ENCODE measurements at places on chromosomes 12 and 14.
A peak's percentile ranks its signal among the peaks of the same experiment; 100 is the strongest.

DNA sequence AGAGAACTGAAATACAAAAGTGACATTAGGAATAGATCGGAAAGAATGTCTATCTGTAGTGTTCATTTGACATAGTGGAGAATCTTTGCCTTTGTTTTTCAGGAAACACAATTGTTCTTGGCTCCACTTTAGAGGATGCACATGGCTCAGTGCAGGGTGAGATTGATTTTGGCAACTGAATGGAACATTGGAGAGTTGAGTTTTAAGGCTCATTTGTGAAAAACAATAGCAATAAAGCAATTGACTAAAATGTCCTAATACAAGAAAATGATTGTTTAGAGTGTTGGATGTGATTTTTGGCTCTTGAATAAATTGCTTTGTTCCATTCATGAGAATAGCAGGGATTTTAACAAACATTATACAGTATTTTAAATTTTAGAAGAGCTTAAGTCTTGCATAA lies 116.4 kb downstream of the SLC38A1 start:
- peak; percentile 52 for DNase-seq

DNA sequence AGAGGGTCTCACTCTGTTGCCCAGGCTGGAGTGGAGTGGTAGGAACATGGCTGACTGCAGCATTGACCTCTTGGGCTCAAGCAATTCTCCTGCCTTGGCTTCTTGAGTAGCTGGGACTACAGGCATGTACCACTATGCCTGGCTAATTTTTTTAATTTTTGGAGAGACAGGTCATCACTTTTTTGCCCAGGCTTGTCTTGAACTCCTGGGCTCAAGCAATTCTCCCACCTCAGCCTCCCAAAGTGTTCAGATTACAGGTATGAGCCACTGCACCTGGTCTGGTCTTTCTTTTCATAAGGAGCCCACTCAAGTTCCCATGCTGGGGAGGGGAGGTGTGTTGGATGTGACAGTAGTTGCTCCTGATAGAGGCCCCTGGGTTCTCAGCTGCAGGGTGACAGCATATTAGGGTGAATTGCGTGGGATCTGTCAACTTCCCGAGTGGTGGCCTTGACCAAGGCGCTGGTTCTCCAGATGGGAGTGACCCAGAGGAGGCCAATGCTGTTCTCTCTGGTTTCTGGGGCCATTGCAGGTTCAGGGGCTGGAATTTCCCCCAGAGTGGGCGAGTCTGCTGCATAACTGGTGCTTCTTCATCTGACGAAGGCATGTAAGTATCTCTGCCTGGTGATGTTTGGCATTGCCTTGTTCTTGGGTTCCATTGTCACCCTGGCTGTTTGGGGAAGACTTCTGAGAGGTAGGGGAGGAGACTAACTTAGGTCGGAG lies 52.4 kb upstream of the ESRRB start:
- DNase-seq, result no peak

GRCh38 chr12:121626853-121627640 lies 717 bp downstream of the ORAI1 start:
- no peak for DNase-seq

DNA sequence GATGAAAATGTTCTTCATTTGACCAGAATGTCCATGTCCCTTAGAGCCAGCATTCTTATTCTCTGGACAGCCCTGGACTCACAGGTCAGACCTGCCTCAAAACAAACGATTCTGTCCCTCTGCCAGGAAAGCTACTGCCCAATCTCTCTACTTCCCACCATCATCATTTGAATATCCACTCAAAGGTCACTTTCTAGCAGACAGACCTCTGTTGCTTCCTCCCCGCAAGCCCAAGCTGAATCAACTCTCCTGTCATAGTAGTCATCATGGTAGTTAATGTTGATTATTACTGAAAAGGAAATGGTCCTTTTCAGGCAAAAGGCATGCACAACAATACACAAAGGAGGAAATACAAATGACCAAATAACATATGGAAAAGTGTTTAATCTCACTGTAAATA lies 39.6 kb upstream of the CPM start:
- no peak for DNase-seq

DNA sequence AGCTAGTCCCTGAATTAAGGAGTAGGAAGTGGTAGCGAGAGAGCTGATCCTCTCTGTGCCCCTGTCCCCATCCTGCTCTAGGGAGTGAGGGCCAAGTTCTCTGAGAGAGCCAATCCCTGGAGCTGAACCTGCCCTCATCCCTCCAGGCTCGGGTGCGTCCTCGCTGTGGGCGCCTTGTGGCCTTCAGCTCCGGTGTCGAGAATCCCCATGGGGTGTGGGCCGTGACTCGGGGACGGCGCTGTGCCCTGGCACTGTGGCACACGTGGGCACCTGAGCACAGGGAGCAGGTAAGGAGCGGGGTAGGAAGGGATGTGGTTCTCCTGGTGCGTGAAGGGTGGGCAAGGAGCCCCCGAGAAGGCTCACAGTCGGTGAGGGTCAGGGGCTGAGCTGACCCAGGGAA lies 1.9 kb upstream of the GNB3 start:
- DNase-seq, result no peak

DNA sequence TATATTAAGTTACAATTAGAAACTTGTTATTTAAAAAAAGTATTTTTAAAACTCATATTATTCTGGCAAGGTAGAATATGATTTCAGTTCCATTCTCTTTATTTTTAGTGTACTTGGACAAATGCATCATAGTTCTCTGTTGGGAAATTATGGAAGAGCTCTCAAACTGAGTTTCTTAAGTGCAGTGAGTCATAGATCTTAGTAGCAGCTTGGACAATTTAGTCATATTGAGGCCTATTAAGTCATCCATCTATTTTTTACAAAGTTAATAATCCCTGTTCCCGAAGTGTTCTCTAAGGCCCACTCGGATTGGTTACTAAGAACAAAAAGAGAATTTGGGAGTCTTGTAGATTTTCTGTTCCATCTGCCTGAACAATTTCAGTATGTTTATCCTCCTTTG lies 113.9 kb downstream of the ANO4 start:
- DNase-seq, result no peak

DNA sequence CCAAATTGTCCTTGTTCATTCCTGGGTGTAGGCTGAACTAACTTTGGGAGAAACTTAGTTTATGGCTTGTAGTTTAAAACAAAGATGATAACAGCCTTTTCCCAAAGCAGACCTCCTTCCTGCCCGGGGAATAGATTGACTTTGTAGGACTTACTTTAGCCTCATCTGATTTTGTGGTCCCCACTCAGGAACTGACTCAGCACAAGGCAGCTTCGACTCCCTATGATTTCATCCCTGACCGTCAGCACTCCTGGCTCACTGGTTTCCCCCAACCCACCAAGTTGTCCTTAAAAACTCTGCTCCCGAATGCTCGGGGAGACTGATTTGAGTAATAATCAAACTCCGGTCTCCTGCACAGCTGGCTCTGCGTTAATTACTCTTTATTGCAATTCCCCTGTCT lies 40.1 kb upstream of the DDHD1 start:
- no peak for DNase-seq

DNA sequence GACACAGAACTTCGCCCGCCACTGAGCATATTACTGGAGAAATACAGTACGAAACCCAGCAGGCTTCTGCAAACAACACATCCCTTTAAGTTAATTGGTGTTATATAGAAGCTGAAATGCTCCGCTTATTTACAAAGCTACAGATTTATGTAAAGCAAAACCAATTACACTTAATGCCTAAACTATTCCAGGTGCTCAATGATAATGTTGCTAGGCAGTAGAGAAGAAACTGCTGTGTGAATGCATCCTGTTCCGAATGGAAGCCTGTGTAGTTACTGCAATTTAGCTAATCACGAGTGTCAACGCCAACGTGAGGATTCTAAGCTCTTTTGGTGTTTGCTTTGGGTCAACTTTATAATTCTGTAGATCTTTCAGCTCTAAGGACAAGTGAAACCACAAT lies 89.8 kb downstream of the SLC15A5 start:
- DNase-seq, result no peak

DNA sequence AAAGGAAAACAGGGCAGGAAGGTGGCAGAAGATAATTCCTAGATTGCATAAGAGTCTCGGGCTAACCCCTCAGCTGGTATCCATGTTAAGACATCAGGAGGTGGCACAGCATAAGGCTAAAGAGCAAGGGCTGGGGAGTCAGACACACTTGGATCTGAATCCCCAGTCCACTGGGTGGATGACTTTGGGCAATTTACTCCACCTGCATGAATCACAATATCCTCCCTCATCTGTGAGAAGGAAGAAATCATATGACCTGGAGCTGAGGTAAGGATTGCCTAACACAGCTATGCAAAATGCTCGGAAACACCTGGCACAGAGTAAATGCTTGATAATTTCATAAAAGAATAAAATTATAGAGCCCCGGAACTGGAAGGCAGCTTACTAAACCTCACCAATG lies 217.9 kb downstream of the PIK3C2G start:
- no peak for DNase-seq

- no peak for DNase-seq
Measured at GRCh38 chr12:112677050-112677765, 114.3 kb upstream of the RPH3A start.

GRCh38 chr12:25365340-25365730 lies 114.6 kb upstream of the KRAS start:
- no peak for DNase-seq

- DNase-seq, result no peak
Measured at GRCh38 chr14:65943916-65944410, 531.4 kb downstream of the FUT8 start.

DNA sequence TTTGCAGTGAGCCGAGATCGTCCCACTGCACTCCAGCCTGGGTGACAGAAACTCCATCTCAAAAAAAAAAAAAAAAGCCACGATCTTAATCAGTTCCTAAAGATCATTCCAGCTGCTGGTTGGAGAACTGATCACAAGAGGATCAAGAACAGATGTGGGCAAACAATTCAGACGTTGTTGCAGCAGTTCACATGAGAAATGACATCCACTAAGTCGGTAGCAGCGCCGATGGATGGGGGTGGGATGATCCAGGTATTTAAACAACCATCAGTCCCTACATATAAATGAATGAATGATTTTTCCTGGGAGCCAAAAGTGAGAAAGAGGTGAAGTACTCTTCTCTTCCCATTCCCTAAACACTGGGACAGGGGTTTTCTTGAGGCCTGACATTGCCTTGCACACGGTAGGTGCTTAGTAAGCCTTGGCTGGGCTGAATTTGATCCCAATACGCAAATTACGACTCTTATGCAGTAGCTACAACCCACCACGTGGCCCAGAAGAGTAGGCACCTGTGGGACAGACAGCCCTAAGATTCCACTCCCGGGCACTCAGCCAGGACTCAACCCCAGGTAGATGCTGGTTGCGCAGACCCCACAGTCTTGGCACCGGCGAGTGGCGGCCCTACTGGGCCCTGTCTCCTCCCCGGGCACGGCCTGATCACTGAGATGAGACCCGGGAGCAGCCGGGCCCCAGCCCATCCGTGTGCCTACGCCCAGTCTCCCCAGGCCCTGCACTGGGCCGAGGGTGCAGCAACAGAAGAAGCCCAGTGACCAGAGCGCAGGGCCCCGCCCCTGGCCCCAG lies 565 bp downstream of the SPRYD3 start:
- DNase-seq, result no peak

GRCh38 chr14:53881161-53881871 lies 75.3 kb downstream of the BMP4 start:
- peak; percentile 59 for DNase-seq

DNA sequence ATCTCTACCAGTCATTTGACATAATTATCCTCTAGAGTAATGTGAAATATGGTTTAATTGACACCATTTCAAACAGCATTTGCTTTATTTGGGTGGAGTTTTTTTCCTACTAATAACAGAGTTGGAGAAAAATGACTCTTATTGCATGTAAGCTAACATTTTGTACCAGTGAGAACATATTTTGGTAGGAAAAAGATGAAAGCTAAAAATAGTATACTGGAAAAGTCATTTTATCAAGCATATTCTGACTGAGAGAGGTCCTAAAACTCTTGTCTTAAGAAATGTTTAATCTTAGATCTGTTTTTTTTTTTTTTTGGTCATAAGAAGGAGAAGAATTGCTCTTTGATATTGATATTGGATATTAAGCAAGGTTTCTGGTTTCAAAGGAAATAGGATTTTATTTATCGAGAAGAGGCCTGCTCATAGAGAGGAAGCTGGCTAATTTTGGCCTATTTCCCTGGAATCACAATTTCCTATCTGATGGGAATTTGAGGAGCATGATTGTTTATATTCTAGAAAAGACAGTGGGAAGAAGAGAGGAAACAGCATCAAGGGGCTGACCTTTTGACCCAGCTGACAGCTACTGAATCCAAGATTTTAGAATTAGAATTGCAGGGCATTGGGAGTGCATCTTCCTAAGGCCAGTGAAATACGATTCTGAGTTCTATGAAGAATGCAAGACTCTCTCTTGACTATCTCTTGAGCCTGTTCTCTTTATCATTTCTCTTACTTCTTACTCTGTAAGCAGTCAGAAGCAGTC lies 19.4 kb downstream of the OTOGL start:
- no peak for DNase-seq

DNA sequence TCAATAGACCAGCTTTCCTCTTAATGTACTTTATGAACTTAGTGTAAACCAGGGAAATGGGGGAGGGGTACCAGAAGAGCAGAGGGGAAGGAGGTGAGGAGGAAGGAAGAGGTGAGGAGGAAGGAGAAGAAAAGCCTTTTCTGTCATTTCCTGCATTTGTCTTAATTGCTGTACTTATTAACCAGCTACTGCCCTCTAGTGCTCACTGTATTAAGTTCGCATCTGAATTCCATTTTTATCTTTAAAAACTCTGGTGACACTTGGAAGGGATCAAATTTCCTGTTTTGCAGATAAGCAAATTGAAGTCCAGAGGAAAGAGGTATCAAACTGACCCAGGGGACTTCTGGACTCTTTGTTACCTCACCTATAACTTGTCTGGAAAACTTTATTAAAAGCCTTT lies 22.2 kb downstream of the MANSC1 start:
- DNase-seq, result peak; percentile 37

GRCh38 chr12:108403952-108404351 lies 64.8 kb upstream of the CMKLR1 start:
- DNase-seq, result no peak

GRCh38 chr14:98234208-98234607 lies 1037.8 kb downstream of the BCL11B start:
- DNase-seq, result no peak

GRCh38 chr12:77953528-77954205 lies 123.0 kb downstream of the NAV3 start:
- no peak for DNase-seq

DNA sequence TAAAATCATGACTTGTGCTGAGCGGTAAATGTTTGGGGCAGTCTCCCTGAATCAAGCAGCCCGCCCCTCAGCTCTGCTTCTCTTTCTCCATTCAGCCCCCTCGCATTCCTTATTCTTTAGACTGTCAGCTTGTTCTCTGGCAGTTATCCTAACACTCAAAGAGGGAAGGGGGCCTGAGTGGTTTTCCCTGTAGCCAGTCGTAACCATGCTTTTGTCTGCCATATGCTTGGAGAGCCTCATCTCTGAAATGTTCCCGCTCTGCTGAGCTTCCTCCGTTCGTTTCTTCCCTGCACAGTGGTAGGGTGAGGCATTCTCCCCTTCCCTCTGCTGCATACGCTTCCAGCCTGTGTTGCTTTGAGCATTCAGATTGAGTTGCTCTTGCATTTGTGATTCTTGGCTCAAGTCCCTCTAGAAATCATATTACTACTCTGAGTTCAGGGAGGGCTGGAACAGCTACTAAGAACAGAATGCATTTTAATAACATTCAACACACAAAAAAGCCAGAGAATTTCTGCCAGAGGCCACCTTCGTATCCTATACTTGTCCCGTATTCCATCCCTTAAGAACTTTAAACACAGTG lies 119.7 kb downstream of the FBXL14 start:
- peak; percentile 30 for DNase-seq

- DNase-seq, result no peak
Measured at GRCh38 chr12:26566675-26567074, 266.3 kb downstream of the ITPR2 start.

All from pulmonary artery endothelial cell (primary cell).